PC-9 (cell line): ENCODE measurements at places on chromosomes 6 and 20. TPM values are rescaled to one million over a fixed set of nuclear protein-coding genes. Genes with fewer than 3 reads are reported as not detected.

The JPH2 gene
- total RNA-seq, result 41.1 and 58.8 TPM in 2 replicates

The TINAG gene
- total RNA-seq, result not detected in 2 replicates

The RNF39 gene
- 7.3 and 7.5 TPM in 2 replicates for total RNA-seq

The BTN2A1 gene
- total RNA-seq, result 19.5 and 23.4 TPM in 2 replicates

The APOM gene
- 2.7 and 2.9 TPM in 2 replicates for total RNA-seq

The ADTRP gene
- total RNA-seq, result 4.1 and 7.9 TPM in 2 replicates

The DAAM2 gene
- not detected in 2 replicates for total RNA-seq

The HUS1B gene
- 0.94 and 1.2 TPM in 2 replicates for total RNA-seq

The C6orf163 gene
- 1.5 and 2.0 TPM in 2 replicates for total RNA-seq

The CDC40 gene
- total RNA-seq, result 18.3 and 19.0 TPM in 2 replicates

The PGBD1 gene
- total RNA-seq, result 3.6 and 3.9 TPM in 2 replicates

GRCh38 chr20:46703435-46703834 lies 6.0 kb upstream of the SLC2A10 start:
- peak; percentile 35 for DNase-seq
- no peaks in the 10 kb centered on the region for H3K36me3 ChIP-seq
- no peak overlapping the region for H3K27ac ChIP-seq
- H3K4me1 ChIP-seq, result peaks cover 12% of the 10 kb centered on the region
- no peak overlapping the region for H3K4me3 ChIP-seq

DNA sequence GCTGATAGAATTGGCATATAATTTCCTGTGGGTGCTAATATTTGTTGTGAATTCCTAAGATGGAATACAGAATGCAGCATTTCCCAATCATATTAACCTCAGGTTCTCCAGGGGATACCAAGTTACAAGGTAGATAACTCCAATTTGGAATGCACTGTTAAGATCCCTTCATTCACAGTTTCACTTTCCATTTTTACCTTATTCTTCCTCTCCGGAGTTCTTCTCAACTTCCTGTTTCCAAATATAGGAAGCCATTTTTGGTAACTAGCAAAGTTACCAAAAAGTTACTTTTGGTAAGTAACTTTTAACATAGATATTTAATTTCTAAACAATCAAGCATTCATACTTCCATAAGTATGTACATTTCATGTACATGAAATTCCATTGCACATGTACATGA lies 63.5 kb upstream of the PHACTR2 start:
- no peaks in the 10 kb centered on the region for H3K27me3 ChIP-seq
- DNase-seq, result no peak
- H3K4me1 ChIP-seq, result no peaks in the 10 kb centered on the region
- no peak overlapping the region for H3K4me3 ChIP-seq
- H3K36me3 ChIP-seq, result no peaks in the 10 kb centered on the region

DNA sequence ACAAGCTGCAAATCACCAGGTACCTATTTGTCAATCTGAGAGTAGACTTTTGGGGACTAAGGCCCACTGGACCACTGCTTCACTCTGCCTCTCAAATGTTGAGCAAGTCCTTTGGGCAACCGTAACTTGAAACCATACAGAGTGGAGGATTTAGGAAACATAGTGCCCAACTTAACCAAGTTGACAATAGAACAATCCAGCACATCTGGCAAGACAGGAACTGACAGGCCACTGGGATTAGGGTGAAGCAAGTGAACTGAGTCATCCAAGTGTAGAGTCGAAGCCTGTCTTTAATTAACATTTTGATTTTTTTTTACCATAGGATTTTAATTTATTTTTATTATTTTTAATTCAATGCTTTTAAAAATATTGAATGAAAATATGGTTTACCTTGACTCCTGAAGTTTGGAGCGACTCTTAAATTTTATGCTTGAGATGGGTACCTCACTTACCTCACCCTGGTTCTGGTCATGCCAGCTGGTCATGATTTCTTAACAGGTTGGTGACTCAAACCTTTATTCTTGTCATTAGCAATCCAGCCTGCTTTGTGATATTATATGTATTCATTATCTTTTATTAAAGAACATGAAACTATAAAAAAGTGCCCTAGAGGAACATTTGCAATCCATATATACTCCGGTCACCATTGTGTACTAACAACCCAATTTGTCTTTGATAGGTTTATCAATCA lies 312.1 kb upstream of the DEFB112 start:
- no peak overlapping the region for H3K27ac ChIP-seq
- H3K4me1 ChIP-seq, result no peaks in the 10 kb centered on the region
- no peaks in the 10 kb centered on the region for H3K27me3 ChIP-seq
- DNase-seq, result no peak
- H3K36me3 ChIP-seq, result no peaks in the 10 kb centered on the region

DNA sequence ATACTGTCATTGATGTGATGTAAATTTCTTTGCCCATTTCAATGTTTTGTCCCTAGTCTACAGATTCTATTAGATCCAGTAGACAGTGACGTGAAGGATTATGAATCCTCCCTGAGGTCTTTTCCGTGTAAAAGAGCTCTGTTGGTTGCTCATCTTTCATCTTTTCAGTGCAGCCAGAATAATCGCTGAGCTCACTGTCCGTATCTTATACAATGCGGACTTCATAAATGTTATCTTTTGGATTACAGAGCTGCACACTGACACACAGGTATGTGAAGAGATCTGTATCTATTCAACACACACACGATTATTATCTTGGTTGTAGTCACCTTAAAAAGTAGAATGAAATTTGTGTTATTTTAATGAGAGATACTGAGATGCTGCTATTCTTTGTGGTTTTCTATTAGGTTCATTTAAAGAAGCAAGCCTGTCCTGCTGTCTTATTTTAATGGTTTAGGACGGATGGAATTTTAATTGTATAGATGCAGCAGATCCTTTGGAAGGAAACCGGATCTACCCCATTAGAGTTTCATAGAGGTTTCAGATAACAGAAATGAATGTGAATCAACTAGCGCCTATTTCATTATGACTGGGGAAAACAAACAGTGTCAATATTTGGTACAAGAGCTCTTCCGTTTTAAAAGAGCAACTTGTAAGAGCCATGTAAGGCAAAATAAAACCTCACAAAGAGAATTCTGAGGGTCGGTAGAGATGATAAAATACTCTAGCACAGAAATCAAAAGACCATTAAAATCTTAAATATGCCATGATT lies 79.4 kb downstream of the BMP6 start:
- H3K4me1 ChIP-seq, result 0 out of 2 replicates have a peak, but pooled peaks cover 9% of the 10 kb centered on the region
- H3K36me3 ChIP-seq, result no peaks in the 10 kb centered on the region
- no peaks in the 10 kb centered on the region for H3K27me3 ChIP-seq
- H3K4me3 ChIP-seq, result no peak overlapping the region
- no peak for DNase-seq

DNA sequence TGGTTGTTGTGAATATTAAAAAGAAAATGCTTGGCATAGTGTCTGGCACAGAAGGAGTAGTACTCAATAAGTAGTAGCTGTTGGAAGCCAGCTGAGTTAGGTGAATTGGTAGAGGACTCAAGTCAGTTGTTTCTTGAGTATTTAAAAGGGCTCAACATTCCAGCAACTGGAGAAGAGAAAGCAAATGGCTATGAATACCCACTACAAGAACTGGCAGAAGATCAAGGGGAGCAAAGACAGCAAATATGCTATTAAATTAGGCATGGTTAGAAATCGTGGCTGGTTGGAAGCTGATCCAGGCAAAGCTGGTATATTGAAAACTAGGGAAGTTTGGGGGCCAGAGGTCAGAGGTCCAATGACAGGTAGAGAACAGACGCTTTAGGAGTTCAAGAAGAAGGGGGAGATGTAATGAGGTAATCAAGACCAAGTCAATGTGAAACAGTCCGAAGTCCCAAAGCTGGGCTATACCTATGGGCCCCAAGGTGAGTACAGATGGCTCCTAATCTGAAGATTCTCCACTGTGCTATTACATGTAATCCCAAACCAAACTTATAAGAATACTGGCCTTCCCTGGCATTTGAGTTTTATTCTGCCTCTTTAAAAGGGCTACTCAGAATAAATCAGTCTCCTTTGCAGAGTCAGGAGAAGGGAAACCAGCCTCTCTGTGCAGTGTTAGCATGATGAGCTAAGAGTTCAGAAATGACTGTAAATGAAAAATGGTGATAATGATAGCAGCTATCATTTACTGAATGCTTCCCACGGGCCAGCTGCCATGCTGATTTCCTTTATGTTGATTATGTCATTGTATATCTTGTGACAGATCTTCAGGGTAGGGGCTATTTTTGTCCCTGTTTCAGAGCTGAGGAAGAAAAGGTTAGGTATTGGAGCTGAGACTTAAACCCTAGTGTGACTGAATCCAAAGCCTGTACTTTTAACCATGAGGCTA lies 122.3 kb downstream of the ANKS1A start:
- no peak for DNase-seq
- no peaks in the 10 kb centered on the region for H3K36me3 ChIP-seq

DNA sequence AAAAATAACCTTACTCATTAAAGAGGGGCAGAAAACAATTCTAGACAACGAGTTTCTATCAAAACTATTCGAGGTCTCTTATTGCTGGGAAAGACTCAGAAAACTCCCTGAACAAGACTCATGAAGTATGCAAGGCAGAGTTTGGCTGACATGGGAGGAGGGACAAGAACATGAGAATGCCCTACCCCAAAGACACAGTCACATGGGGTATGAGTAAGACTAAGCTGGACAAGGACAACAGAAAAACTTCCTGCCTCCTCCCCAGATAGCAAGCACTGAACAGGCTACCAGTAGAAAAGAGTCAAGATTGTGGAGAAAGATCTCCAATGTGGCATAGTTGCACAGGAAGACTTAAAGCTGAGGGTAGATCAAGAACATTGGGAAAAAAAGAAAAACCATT lies 39.7 kb upstream of the PHIP start:
- no peak overlapping the region for H3K27ac ChIP-seq
- H3K27me3 ChIP-seq, result no peaks in the 10 kb centered on the region
- no peak overlapping the region for H3K4me3 ChIP-seq
- no peak for DNase-seq
- no peaks in the 10 kb centered on the region for H3K4me1 ChIP-seq
- H3K36me3 ChIP-seq, result no peaks in the 10 kb centered on the region

- H3K4me3 ChIP-seq, result no peak overlapping the region
- no peaks in the 10 kb centered on the region for H3K36me3 ChIP-seq
- H3K27me3 ChIP-seq, result no peaks in the 10 kb centered on the region
- DNase-seq, result no peak
These were observed 337.2 kb downstream of the SMOC2 start for GRCh38 chr6:168778201-168778600.

GRCh38 chr6:108727966-108728730 lies 120.1 kb upstream of the ARMC2 start:
- no peaks in the 10 kb centered on the region for H3K36me3 ChIP-seq
- no peak overlapping the region for H3K4me3 ChIP-seq
- H3K27me3 ChIP-seq, result no peaks in the 10 kb centered on the region
- DNase-seq, result no peak
- peaks cover 32% of the 10 kb centered on the region for H3K4me1 ChIP-seq

GRCh38 chr6:78251931-78252330 lies 599.1 kb downstream of the MEI4 start:
- H3K36me3 ChIP-seq, result no peaks in the 10 kb centered on the region
- no peaks in the 10 kb centered on the region for H3K4me1 ChIP-seq
- no peaks in the 10 kb centered on the region for H3K27me3 ChIP-seq

- H3K4me3 ChIP-seq, result no peak overlapping the region
- peaks cover 80% of the 10 kb centered on the region for H3K27me3 ChIP-seq
- DNase-seq, result no peak
- no peaks in the 10 kb centered on the region for H3K36me3 ChIP-seq
These were observed 22.1 kb downstream of the DUSP22 start for GRCh38 chr6:314377-314776.

GRCh38 chr20:56582542-56582941 lies 46.6 kb upstream of the TFAP2C start:
- no peak overlapping the region for H3K4me3 ChIP-seq
- H3K36me3 ChIP-seq, result no peaks in the 10 kb centered on the region
- no peak for DNase-seq
- no peak overlapping the region for H3K27ac ChIP-seq
- H3K4me1 ChIP-seq, result peaks cover 25% of the 10 kb centered on the region

GRCh38 chr6:164014346-164015087 lies 600.0 kb downstream of the QKI start:
- H3K4me1 ChIP-seq, result no peaks in the 10 kb centered on the region
- no peak overlapping the region for H3K27ac ChIP-seq
- no peak overlapping the region for H3K4me3 ChIP-seq

DNA sequence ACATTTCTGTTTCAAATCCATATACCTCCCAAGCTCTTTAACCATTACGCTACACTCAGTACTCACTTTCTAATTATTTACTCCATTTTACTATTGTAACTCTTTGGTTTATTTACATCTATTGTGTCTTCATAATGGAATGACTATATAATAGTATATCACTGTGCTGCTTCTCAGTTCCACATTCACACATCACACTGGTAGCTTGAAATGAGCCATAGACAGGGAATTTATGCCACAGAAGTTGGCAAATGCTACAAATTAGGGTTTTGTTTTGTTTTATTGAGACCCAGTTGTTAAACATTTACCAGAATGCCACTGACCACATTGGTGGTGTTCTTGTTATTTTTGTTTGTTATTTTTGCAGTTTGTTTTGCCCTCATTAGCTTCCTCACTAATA lies 213.9 kb downstream of the KCNQ5 start:
- no peaks in the 10 kb centered on the region for H3K27me3 ChIP-seq
- no peaks in the 10 kb centered on the region for H3K4me1 ChIP-seq
- H3K36me3 ChIP-seq, result no peaks in the 10 kb centered on the region
- H3K4me3 ChIP-seq, result no peak overlapping the region
- no peak for DNase-seq

- peaks cover 67% of the 10 kb centered on the region for H3K4me1 ChIP-seq
- no peak overlapping the region for H3K4me3 ChIP-seq
- no peaks in the 10 kb centered on the region for H3K27me3 ChIP-seq
These were observed 207.0 kb downstream of the ANKRD60 start for GRCh38 chr20:58021481-58021880.

DNA sequence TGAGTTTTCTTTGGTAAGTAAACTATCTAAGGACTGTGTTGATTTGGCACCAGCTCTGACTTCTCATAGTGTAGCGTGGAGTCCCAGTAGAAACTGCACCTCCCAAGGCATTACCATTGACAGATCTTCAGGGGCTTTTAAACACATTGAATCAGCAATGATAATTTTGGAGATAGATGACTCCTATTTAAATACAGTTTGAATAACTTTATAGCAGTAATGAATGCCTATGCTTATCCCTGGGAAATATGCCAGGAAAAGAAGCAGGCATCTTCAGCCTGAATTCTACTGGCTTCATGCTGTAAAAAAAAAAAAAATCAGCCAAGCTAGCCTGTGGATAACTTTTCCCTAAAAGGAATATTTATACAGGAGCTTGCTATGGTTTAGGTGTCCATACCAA lies 895.9 kb downstream of the EYS start:
- H3K27ac ChIP-seq, result no peak overlapping the region
- no peak for DNase-seq

- no peak overlapping the region for H3K27ac ChIP-seq
- no peaks in the 10 kb centered on the region for H3K36me3 ChIP-seq
- no peaks in the 10 kb centered on the region for H3K27me3 ChIP-seq
- H3K4me3 ChIP-seq, result no peak overlapping the region
These were observed 72.3 kb upstream of the NCOA3 start for GRCh38 chr20:47429409-47429808.
